ENCODE measurements at places on chromosomes 3 and 15.

DNA sequence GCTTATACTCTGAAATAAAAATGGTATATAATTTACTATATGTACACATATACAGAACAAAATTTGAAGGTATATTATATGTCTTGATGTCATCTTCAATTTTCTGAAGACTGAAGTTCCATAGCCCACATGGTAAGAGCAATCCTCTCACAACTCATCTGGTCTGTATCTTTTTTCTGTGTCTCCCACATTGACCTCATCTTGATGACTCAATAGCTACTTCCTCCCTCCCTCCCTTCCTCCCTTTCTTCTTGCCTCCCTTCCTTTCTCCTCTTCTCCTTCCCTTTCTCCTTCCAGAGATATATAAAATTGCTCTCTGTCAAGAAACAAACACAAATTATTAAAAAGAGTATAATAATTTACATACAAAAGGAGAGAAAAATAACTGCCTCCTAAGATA lies 268.5 kb downstream of the SQOR start:
- no peak for DNase-seq

- no peak for DNase-seq
These were observed 40.3 kb downstream of the CCK start for GRCh38 chr3:42225486-42226363.

- DNase-seq: no peak
These were observed 286.2 kb upstream of the STT3B start for GRCh38 chr3:31246293-31247062.

GRCh38 chr3:149000206-149000745 lies 8.9 kb downstream of the GYG1 start:
- DNase-seq: no peak

- no peak for DNase-seq
These were observed 42.0 kb downstream of the GSK3B start for GRCh38 chr3:120052225-120052624.

DNA sequence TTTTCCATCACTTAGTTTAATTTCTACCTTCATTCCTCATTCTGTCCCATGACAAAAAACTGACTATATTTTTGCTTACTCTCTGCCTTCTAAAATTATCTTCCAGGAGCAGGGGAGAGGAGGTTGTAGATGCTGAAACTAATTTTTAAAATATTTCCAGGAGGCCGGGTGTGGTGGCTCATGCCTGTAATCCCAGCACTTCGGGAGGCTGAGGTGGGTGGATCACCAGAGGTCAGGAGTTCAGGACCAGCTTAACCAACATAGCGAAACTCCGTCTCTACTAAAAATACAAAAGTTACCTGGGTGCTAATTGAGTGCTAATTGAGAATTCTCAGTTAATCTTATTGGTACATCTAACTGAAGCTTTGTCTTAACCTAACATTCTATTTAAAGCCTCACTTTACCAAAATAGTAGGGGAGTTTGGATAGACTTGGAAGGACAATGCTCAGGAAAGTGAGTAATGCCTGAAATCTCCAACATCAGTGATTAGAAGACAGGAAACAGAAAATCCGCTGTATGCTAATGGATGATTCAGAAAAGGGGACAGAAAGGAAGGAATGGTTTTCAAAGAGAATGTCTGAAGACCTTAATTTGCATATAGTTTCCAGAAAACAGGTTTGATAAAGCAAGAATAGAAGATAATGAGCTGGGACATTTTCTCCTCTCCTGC lies 336.1 kb downstream of the GBE1 start:
- no peak for DNase-seq
